ENCODE measurements at places on chromosomes 13 and 19.

- peak; percentile 67 for DNase-seq
Measured at GRCh38 chr13:21124852-21125251, 51.5 kb downstream of the SKA3 start.

DNA sequence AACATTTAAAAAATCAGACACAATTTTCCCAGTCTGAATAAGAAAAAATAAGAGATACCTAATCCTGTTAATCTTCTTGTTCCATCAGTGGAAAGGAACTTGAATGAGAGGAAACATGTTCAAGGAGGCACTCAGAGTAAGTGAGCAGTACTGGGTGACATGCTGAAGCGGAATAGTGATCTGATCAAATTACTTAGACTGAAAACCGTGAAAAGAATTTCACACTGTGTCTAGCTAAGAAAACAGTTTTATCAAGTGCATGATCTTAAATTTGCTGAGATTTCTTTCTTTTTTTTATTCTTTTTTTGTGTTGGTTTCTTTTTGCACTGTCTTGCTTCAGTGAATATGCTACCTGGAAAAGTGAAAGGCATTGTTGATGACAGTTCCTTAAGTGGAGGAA lies 249.5 kb upstream of the SLC10A2 start:
- no peak for DNase-seq

DNA sequence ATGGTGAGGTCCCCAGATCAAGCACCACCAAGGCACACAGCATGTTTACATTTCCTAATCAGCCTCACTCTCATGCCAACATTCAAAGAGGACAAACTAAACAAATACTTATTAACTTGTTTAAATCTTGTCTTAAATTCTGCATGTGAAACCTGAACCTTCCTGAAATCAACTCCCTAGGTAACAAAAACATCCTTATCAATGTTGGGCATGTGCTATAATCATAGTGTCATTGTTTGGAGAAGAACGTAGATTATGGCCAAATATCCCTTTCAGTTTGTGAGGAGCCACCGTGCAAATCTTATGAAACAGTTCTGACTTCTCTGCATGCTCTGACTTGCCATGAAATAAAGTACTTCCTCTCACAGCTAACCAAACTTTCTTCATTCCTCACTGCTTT lies 123.8 kb downstream of the NDFIP2 start:
- no peak for DNase-seq

DNA sequence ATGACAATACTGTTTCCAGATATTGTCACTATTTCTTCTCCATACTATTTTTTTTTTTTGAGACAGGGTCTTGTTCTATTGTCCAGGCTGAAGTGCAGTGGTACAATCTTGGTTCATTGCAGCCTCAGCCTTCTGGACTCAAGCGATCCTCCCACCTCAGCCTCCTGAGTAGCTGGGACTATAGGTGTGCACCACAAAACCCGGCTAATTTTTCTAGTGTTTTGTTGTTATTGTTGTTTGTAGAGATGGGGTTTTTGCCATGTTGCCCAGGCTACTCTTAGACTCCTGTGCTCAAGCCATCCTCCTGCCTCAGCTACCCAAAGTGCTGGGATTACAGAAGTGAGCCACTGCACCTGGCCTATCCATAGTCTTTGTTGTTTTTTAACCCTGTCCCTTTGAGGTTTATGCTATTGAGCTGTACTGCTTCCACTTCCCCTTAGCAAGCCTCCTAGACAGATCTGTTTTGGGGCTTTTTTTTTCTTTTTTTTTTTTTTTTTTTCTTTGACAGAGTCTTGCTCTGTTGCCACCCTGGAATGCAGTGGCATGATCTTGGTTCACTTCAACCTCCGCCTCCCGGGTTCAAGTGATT lies 27.6 kb upstream of the MAP3K10 start:
- no peak for DNase-seq

GRCh38 chr19:47523473-47523872 lies 8.6 kb upstream of the NAPA start:
- DNase-seq = no peak

DNA sequence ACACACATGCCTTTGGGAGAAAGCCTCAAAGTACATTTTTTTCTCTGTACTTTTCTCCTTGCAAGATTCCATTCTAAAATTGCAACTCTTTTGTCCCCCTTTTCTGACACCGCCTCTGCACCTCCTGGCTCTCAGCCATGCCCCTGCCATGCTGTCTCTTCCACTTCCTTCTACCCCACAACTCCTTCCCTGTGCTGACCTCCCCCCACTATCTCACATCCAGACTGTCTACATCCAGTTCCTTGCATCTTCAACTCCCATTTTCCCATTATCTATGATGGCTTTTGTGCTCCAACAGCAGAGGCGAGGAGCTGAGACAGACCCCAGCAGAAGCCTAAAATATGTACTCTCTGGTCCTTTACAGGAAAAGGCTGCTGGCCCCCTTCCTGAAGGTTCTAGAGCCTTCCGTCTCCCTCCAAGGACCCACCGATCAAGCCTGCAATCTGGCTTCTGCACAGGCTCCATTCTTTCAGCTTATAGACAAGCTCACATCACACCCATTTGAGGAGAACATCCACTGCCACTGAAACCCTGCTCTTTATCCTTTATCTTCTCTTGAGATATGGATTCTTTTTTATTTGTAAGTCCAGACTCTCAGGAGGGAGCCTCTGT lies 50.2 kb downstream of the RFX2 start:
- DNase-seq = no peak

DNA sequence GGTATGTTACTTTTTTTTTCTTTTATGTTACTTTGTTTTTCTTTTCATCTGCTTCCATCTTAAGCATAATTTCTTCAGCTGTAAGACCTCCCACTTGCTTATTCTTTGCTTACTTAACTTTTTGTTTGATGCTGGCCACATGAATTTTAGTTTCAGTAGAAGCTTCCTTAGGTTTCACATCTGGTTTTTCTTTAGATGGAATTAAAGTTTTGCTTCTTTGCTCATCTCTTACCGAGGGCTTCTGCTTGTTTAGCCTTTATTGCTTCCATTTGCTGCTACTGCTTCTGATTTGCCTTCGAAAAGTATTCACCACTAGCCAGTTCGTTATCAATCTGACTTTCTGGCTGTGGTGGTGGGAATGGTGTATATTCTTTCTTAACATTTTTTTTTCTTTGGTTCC lies 90.9 kb downstream of the GJA3 start:
- DNase-seq = no peak

- DNase-seq = peak; percentile 75
Measured at GRCh38 chr19:28468701-28469459, 744.1 kb downstream of the UQCRFS1 start.

DNA sequence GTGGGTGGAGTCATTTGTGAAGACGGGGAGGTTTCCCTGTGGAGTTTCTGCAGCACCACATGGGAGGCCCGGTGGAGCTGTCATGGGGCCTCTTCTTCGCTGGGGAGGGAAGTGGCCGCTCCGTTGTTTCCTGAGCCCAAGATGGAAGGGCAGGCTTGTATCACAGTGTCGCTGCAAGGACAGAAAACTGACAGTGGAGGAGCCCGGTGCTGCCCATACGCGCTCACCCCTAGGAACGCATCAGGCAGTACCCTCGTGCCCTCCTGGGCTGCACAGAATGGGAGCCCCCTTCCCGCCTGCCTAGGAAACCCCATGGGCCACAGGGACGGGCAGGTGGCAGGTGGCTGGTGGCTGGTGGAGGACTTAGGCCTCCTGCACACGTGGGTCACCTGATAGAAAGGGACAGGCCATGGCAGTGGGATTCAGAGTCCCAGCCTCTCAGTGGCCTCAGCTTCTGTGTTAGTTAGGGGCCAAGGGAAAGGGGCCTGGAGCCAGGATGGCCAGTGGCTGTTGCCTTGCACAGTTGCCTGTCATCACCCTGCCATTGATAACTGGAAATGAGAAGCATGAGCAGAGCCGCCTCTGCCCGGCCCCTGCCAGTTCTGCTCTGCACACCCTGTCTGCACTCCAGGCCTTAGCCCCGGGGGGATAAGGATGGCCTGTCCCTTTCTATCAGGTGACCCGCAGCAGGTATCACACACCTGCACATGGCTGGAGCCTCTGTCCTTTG lies 7.6 kb downstream of the COL4A2 start:
- no peak for DNase-seq

GRCh38 chr19:4064496-4065260 lies 2.0 kb downstream of the ZBTB7A start:
- DNase-seq = no peak

DNA sequence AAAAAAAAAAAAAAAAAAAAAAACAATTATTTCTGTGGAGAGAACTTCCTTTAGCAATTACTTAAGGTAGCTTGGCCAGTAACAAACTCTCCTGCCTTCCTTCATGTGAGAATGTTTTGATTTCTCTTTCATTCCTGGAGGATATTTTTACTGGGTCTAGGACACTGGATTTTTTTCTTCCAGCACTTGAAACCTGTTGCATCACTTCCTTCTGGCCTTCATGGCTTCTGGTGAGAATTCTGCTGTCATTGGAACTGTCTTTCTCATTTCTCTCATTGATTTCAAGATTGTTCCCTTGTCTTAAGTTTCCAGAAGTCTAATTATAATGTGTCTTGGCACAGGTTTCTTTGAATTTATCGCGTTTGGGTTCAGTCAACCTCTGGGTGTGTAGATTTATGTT lies 19.3 kb upstream of the RAB20 start:
- peak; percentile 41 for DNase-seq

GRCh38 chr13:46129124-46129523 lies 24.3 kb upstream of the CPB2 start:
- no peak for DNase-seq

DNA sequence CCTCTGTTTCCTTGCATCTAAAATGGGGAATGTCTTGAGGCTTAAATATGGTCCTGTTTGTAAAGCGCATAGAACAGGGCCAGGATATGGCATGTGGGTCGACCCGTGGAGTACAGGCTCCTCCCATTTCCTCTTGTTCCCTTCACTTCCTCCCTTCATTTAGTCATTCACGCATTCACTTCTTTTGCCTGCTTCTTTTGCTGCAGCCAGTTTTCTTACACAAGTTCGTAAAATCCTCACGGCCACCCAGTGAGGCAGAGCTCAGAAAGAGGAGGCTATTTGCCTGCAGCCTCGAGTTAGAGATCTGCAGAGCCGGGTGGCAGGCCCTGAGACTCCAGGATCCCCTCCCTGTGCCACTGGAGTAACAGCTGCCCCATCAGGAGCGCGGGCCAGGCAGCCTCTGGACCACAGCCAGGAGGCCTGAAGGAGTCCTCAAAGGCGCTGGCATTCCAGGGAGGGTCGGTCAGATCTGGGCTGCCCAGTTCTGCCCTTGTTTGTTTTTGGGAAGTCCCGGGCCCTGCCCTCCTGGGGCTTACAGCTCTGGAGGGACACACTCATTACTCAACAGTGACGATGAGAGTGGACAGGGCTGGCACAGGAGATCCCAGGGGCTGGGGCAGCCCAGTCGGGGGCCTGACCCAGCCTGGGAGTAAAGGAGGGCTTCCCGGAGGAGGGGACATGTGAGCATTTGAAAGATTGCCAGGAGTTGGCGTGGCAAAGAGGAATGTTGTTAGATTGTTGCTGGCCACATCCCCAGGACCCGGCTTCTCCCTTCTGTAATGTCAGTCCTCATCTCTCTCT lies 4.6 kb downstream of the PPP5C start:
- peak; percentile 36 for DNase-seq

GRCh38 chr13:63541336-63541735 lies 2125.7 kb upstream of the PCDH20 start:
- DNase-seq = no peak

- peak; percentile 70 for DNase-seq
Measured at GRCh38 chr19:45275370-45275971, 24.4 kb downstream of the MARK4 start.

DNA sequence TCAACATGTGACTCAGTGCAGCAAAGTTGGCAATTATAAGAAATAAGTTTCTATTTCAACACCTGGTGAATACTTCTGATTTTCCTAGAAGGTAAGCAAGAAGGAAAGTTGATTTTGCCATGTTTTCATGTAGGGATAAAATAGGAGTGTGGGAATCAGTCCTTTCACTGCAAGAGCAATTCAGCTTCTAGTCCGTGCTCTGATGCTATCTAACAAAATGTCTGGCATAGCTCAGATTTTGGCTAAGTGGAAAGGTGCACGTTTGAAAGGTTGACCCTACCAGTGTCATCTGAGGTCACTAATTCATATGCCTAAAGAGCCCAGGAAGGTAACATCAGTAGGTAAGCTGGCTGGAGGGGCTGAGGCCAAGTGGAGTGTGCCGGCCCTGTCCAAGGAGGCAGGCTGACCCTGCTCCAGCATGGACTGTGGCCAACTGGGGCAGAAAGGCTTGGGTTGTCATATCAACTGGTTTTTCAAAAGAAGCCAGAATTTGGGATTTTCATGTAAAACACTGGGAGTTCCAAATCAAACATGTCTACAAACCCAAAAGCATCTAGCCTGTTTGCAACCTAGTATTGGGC lies 38.9 kb upstream of the MEDAG start:
- no peak for DNase-seq

- DNase-seq = peak; percentile 37
Measured at GRCh38 chr19:48556163-48556562, 4.2 kb downstream of the SULT2B1 start.

- DNase-seq = peak; percentile 53
Measured at GRCh38 chr13:107883561-107884175, 331.7 kb downstream of the LIG4 start.

All from fibroblast of upper back skin (primary cell).